ENCODE measurements at places on chromosomes 5 and 9.
A peak's percentile ranks its signal among the peaks of the same experiment; 100 is the strongest.

GRCh38 chr9:137446851-137447471 is 5.8 kb upstream of the ENTPD8 start:
- DNase-seq: no peak

DNA sequence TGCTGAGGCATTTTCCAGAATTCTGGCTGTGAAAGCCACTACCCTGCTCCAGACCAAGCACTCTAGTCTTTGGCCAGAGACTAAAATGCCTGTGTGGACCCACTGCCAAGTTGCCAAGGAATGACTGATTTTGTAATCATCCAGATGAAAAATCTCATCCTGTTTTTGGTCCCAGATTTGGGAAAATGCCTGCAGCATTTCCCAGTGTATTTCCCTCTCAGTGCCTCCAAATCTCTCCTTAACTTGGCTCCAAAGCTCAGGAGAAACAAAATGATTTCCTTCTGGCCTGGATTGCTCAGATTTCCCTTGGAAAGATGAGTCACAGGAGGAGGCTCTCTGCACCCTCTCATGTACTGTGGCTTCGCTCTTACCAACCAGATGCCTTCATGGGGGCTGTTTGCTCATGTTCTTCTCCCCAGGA is 335.2 kb upstream of the TARS1 start:
- no peak for DNase-seq

- no peak for DNase-seq
Observed at GRCh38 chr5:31703757-31704156, 64.8 kb downstream of the PDZD2 start.

DNA sequence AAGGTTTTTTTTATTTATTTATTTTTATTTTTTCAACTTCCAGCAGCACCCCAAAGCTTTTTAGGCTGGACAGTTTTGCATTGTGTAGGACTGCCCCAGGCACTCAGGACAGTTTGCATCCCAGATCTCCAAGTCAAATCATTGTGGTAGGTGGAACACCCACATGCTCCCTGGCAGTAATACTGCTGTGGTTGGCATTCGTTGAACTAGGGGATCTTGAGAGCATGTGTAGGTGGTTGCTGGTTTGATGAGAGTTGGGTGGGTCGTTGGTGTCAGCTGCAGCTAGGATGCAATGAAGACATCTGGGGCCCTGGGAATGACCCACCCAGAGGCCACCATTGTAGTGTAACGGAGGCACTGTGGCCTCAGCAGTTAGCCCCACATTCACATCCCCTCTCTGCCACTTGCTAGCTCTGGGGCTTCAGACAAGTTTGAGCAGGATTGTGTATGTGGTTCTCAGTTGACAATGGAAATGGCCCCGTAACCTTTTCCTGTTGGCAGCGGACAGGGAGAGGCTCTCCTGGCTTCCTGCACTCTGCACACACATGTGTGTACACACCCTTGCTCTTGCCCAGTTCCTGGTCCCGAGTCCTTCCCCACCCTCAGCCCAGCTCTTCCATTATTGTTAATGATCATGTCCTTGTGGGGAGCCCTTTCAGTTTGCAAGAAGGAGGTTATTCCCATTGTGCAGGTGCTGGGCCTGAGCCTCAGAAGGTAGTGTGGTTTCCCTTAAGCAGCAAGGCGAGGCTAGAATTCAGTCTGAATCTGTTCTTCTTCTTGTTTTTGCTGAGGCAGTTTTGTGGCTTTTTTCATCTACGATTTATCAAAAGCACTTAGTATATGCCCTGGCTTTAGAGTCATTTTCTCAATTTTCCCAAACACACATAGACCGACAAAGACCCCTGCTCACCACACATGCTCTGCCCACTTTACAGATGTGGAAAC is 46.5 kb downstream of the PPARGC1B start:
- no peak for DNase-seq

DNA sequence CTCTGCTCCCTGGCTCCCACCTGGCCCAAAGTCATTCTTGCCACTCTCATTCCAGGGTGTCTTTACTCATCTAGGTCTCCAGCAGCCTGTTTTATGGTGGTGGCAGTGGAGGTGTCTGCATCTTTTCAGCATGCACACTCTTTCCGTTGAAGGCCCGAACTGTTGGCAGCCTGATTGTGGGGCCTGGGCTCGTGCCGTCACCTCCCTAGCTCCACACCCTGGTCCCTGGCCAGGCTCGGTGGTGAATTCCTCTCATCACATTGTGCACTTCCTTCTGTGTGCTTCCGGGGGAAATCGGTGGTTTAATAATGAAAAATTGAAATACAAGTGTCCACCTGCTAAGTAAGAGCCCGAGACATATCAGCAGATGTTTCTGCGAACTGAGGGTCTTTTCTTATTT is 214.3 kb downstream of the TRIO start:
- no peak for DNase-seq

DNA sequence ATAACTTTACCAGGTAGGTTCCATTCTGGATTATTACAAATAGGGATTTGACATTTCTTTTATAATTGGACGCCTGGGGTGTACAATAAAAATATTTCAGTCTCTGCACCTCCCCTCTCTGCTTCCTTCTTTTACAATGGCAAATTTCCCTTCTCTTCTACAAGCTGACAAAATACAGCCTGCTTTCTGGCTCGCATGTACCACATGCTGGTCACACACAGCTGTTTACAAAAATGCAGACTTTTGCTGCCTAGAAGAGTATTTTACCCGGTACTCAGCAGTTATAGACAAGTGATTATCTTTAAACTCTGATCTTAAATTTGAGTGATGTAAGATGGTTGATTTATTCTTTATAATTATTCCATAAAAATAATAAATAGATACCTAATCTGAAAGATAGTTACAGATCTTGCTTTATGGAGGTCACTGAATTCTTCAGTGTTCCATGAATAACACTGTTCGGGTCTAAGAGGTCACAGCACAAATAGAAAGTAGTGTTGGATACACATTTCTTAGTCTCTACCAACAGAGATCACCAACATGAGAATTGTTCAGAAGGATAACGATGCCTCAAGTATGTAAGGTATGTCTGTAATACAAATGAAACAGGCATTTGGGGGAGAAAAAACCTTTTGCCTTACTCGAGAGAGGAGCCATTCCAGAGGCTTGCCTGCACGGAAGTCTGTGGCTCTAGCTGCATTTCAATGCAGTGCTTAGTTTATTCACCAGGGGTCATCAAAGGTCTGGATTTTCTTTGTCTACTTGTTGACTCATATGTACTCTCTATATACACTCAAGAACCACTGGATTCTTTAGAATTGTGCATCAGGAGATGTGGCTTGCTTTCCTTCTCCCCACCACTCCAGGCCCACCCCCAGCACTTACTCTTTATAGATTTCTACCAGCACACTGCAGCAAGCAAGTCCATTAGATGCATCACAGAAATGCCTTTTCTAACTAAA is 206.6 kb upstream of the RFX3 start:
- peak; percentile 84 for DNase-seq

Data from midbrain (tissue), 1 donor.